Activated CD8-positive, alpha-beta memory T cell treated with anti-CD3 and anti-CD28 coated beads for 48 hours (primary cell): ENCODE measurements at places on chromosomes 11 and 22.

DNA sequence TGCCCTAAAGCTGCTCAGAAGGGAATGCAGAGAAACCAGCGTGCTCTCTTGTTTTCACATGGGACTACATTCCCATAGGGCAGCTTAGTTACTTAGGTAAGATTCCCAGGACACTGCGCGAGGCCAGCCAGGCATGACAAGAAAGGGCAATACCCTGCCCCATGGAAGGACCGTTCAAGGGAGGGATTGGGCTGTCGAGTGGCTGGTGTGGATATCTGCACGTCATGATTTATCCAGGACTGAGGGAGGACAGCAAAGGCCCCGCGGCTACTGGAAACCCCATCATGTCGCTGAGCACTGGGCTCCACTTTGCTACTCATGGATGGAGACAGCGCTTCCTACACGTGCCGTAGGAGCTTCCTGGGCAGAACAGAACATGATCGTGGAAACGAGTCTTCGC lies 169.4 kb downstream of the OPCML start:
- no peak for DNase-seq

DNA sequence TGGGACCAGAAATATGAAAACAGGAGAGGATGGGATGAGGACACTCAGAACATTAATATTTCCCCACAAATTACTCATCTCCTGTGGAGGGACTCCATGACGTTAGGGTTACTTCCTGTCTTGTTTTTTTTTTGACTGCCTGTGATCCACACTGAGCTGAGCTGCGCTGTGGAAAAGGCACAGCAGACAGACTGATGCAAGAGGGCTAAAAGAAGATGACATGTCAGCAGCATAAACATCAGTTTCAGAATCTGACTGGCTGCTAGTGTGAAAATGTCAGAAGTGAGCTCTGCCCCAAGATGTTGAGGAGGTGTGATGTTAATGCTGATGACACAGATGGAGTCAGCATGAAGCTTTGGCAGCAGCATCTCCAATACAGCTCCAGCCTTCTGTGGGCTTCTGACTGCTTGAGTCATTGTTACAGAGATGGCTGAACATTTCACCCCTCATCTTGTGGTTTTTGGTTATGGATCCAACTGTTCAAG lies 286.8 kb downstream of the BLID start:
- DNase-seq = no peak

GRCh38 chr11:117299351-117300282 lies 8.5 kb downstream of the BACE1-AS start:
- DNase-seq = no peak

- no peak for DNase-seq
Measured at GRCh38 chr11:115709297-115709696, 205.1 kb upstream of the CADM1 start.

DNA sequence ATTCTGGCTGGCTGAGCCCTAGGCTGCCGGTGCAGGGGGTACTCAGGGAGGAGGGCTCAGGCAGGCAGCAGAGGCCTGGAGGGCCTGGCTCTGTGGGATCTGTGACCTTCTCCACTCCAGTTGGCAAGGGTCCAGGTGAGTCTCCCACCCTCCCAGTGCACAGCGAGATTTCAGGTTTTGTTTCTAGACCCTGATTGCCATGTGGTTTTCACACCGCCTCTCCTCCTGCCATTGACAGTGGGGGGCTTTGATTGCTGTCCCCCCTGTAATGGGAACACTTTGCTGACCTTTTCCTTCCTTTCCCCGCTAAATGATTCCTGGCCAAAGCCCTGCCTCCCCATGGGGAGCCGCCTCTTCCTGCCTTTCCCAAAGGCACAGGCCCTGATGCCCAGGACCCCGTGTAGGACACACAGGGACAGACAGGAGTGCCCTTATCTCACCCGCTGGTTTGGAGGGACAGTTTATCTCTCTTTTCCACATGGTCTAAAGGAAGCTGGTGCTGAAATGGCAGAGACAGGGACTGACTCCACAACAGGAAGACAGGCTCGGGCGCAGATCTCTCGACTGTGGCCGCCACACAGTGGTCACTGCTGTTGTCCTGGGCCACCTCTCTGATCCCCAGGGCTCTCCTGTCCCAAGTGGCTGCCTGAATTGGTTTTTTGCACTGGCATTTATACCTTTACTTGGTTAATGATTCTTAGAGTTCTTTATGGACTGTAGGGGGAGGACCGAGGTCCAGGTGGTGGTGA lies 43.4 kb downstream of the BCR start:
- no peak for DNase-seq

DNA sequence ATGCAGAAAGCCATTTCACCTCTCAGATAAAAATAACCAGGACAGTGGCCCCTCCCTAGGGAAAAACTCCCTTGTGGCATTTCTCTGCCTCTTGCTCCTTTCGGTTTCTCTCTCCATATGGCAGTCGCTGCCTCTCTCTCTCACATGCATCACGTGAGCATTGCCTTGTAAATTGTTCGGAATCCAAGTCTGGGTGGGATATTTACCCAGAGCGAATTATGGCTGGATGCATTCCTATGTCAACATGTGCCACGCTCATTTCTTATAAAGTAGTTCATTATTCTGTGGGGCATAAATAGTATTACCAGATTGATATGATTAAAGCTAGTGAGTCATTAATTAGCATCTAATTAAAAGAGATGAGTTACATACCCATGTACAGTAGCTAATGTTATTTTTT lies 392.9 kb downstream of the INSC start:
- no peak for DNase-seq

GRCh38 chr22:34917239-34917638 lies 148.7 kb upstream of the ISX start:
- no peak for DNase-seq
